ENCODE measurements at places on chromosomes 2 and 18. TPM values are rescaled to one million over a fixed set of nuclear protein-coding genes. Genes with fewer than 3 reads are reported as not detected.

GRCh38 chr2:71793926-71794325 is 340.6 kb downstream of the DYSF start:
- no peak for DNase-seq
- H3K27ac ChIP-seq, result peak overlapping the region; percentile 45
- no peaks in the 10 kb centered on the region for H3K36me3 ChIP-seq
- no peaks in the 10 kb centered on the region for H3K27me3 ChIP-seq
- H3K4me3 ChIP-seq, result no peak overlapping the region

DNA sequence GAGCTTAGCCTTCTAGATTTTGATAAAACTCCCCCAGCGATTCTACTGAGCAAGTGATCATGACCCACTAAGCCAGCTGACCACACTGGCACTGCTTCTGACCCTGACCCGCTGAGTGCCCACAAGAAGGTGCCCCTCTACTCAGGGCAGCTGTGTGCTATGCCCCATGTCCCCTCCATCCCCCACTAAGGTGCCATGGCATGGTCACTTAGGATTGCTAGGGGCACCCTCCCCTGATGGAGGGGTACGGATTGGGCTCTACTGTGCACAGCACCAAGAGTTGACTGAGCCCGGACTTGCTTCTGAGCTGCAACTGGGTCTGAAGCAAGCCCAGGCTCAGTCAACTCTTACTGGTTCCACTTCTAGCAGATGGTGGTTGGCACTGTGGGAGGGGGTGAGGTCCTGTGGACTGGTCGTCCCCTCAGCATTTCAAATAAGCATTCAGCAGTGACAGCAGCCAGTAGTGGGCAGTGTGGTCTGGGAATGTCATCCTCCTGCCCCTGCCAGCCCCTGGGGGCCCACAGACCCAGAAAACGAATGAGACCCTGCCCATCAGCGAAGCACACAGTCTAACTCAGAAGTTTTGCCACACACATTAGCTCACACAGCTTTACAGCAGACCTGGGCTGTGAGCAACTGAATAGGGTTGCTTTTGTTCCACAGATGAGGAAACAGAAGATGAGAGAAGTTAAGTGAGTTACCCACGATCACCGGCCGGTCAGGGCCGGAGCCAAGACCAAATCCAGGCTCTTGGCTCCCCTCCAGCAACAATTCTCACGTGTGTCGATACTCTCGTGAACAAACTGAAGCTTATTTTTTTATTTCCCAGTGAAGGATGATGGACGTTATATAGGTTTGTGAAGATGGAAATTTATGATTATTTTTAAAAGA is 52.1 kb upstream of the FOSL2 start:
- peaks cover 86% of the 10 kb centered on the region for H3K4me1 ChIP-seq
- H3K27me3 ChIP-seq, result no peaks in the 10 kb centered on the region
- peak overlapping the region; percentile 96 for H3K27ac ChIP-seq
- H3K36me3 ChIP-seq, result no peaks in the 10 kb centered on the region
- DNase-seq, result no peak

- H3K4me1 ChIP-seq, result no peaks in the 10 kb centered on the region
- no peak for DNase-seq
- H3K36me3 ChIP-seq, result no peaks in the 10 kb centered on the region
- H3K4me3 ChIP-seq, result no peak overlapping the region
Measured at GRCh38 chr2:95277246-95277906, 3.1 kb downstream of the PROM2 start.

DNA sequence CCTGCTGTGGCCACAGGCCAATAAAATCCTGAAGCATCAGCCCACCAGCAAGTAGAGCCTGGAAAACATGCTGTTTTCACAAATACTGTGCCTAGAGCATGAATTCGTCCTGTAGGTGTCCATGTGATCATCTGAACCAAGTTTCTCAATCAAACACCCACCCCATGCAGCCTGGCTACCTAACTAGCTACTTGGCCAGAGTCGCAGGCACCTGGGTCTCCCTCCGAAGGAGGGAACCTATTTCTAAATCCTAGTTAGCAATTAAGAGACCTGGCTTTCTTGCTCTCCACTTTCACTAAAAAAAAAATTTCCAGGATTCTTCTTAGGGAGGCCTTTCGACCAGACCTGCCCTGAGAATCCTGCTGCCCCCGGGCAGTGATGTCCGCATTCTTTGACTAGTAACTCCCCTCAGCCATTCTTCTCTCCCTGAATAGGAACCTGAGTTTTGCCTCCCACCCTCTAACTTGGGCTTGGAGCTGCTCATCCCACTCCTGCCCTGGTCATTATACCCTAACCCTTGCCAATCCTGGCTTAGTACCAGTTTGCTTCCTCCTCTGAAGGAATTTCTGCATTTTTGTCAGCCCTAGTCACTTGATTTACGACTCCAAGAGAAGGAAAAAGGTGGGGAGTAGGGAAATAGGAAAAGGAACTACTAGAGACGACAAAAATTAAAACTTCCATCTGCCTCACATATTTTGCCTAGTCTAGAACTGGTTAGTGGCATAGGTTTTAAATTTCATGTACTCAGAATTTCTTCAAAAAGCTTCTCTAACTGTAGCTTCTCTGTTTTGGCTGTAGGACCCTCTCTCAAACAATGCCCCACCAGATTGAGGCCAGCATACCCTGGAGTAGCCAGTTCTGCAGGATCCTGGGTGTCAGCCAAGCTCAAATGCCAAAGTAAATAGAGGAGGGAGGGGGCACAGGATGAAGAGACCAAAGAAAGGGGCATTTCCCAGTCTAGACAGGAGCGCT is 25.4 kb upstream of the TANK start:
- no peaks in the 10 kb centered on the region for H3K27me3 ChIP-seq
- peak overlapping the region; percentile 90 for H3K27ac ChIP-seq
- DNase-seq, result no peak
- H3K4me1 ChIP-seq, result peaks cover 54% of the 10 kb centered on the region
- peak overlapping the region; percentile 31 for H3K4me3 ChIP-seq

GRCh38 chr2:240000671-240001070 is 24.5 kb downstream of the NDUFA10 start:
- no peak overlapping the region for H3K27ac ChIP-seq
- H3K36me3 ChIP-seq, result peaks cover 26% of the 10 kb centered on the region
- no peak for DNase-seq
- no peaks in the 10 kb centered on the region for H3K27me3 ChIP-seq
- peaks cover 3% of the 10 kb centered on the region for H3K4me1 ChIP-seq
- no peak overlapping the region for H3K4me3 ChIP-seq

Gene CCL20
- not detected for total RNA-seq

Gene POTEE
- not detected for total RNA-seq

Gene IL1RL2
- 0.21 TPM for total RNA-seq
